ENCODE measurements at places on chromosomes 7 and 10.

DNA sequence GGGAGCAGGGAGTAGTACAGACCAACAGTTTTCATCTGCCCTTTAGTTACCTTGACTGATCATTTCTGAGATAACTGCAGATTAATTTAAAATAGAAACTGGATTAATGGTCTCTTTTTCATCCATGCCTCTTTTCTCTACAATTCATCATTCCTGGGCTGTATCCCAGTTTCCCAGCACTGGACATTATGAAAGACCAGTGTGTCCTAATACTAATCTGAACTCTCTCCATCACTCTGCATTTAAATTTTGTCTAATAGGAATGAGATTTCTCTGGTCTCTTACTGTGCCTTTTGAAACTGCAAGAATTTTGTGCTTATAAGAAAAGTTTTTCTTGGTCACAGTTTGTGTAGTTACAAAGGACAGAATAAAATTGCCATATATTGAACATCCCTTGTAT is 12.7 kb downstream of the PLEKHA8 start:
- no peak for DNase-seq

DNA sequence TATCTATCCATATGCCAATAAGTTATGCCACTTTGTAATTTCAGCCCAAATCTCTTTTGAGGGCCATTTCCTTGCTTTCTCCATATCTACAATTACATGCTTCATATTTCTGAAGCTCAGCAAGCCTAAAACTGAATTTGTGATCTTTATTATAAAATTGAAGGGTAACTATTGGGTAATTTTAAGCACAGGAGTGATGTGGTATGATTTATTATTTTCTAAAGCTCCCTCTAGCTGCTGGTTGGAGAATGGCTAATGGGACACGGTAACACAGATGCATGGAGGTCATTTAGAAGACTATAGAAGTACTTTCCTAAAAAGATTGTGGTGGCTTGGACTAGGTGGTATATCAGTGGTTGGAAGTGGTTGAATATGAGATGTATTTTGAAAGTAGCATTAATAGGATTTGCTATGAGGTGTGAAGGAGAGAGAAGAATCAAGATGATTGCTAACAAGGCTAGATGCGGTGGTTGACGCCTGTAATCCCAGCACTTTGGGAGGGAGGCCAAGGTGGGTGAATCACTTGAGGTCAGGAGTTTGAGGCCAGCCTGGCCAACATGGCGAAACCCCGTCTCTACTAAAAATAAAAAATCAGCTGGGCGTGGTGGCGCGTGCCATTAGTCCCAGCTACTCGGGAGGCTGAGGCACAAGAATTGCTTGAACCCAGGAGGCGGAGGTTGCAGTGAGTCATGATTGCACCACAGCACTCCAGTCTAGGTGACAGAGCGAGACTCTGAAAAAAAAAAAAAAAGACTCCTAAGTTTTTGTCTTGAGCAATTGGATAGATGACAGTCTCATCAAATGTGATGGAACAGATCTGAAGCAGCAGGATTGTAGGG is 13.9 kb downstream of the KLHDC10 start:
- peak; percentile 24 for DNase-seq

- no peak for DNase-seq
These were observed 179.4 kb downstream of the CDK14 start for GRCh38 chr7:90775383-90775965.

DNA sequence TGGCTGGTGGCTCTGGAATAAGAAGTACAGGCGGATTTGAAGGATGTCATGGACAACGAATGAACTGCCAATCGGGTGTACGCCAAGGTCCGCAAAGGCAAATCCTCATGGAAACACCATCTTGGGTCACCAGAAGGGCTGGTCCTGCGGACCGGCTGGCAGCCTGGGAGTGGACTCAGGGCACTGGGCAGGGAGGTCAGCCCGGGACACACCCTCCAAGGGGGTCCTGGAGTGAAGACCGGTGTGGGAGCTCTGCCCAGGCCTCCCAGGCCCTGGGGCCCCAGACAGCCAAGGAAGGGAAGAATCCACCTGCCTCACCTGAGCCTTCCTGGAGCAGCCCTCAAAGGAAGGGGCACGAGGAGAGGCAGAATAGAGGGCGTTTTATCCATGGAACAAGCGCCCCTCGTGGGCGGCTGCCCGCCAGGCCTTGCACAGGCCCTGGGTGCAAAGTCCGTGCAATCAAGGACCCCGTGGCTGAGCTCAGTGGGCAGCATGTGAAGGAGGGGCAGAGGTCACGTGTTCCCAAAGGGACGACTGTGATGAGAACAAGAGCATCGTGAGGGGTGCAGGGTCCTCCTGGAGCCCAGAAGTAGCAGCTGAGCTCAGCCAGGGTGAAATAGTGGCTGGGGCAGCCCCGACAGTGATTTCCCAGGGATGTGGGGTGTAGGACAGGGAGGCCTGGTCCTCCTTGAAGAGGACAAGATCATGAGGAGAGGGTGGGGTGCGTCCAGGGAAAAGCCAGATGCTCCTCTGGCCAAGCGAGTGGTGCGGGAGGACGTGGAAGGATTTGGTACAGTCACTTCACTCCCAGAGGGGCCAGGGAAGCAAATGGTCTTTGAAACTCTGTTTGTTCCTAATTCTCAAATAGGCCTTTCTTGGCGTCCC is 105.2 kb downstream of the TCERG1L start:
- DNase-seq: no peak

GRCh38 chr7:82616059-82616728 is 172.6 kb upstream of the CACNA2D1 start:
- DNase-seq: no peak

GRCh38 chr7:1238450-1238882 is 5.8 kb downstream of the UNCX start:
- no peak for DNase-seq

- DNase-seq: no peak
These were observed 84.4 kb downstream of the LRRC4 start for GRCh38 chr7:127946847-127947246.

Measured in activated CD4-positive, alpha-beta T cell treated with anti-CD3 and anti-CD28 coated beads, Interleukin-10, Interleukin-2, amounts not matched to agents 100 ng/mL and 50 ng/mL, durations not matched to agents 16 hours and 8 hours (primary cell).